Neural crest cell (in vitro differentiated cells): ENCODE measurements at places on chromosomes 16 and 17. TPM values are rescaled to one million over a fixed set of nuclear protein-coding genes. Genes with fewer than 3 reads are reported as not detected.

GRCh38 chr16:19804538-19805323 is 79.9 kb downstream of the GPRC5B start:
- H3K4me1 ChIP-seq, result peaks cover 6% of the 10 kb centered on the region
- peaks cover 13% of the 10 kb centered on the region for H3K36me3 ChIP-seq
- DNase-seq, result no peak
- H3K27ac ChIP-seq, result no peak overlapping the region
- no peaks in the 10 kb centered on the region for H3K27me3 ChIP-seq

The ATP6V0C gene
- total RNA-seq, result 154 and 159 TPM in 2 replicates

- no peaks in the 10 kb centered on the region for H3K27me3 ChIP-seq
- H3K4me3 ChIP-seq, result no peak overlapping the region
- DNase-seq, result no peak
- H3K27ac ChIP-seq, result no peak overlapping the region
Measured at GRCh38 chr16:4617880-4618279, 3.2 kb upstream of the UBALD1 start.

The GAS2L2 gene
- total RNA-seq, result 0.12 and 0.16 TPM in 2 replicates

GRCh38 chr17:78346605-78347250 is 13.1 kb downstream of the SOCS3 start:
- no peak for DNase-seq
- H3K27ac ChIP-seq, result peak overlapping the region; percentile 78
- peaks cover 6% of the 10 kb centered on the region for H3K4me1 ChIP-seq
- no peak overlapping the region for H3K4me3 ChIP-seq
- H3K27me3 ChIP-seq, result peaks cover 13% of the 10 kb centered on the region

GRCh38 chr17:9427465-9428315 is 147.9 kb downstream of the STX8 start:
- H3K36me3 ChIP-seq, result peaks cover 3% of the 10 kb centered on the region
- no peak overlapping the region for H3K27ac ChIP-seq
- H3K4me3 ChIP-seq, result no peak overlapping the region
- DNase-seq, result no peak

The DPEP3 gene
- total RNA-seq, result not detected in 2 replicates

The SLFN14 gene
- total RNA-seq, result not detected in 2 replicates
